Lower leg skin (tissue), 4 donors: ENCODE measurements at places on chromosomes 2 and 18. TPM values are rescaled to one million over a fixed set of nuclear protein-coding genes. Genes with fewer than 3 reads are reported as not detected.

- no peak for DNase-seq
Observed at GRCh38 chr2:262117-262516, 1.7 kb downstream of the SH3YL1 start.

The GKN1 gene
- not detected for total RNA-seq

GRCh38 chr2:41580806-41581205 is 467.0 kb upstream of the PKDCC start:
- DNase-seq = no peak

DNA sequence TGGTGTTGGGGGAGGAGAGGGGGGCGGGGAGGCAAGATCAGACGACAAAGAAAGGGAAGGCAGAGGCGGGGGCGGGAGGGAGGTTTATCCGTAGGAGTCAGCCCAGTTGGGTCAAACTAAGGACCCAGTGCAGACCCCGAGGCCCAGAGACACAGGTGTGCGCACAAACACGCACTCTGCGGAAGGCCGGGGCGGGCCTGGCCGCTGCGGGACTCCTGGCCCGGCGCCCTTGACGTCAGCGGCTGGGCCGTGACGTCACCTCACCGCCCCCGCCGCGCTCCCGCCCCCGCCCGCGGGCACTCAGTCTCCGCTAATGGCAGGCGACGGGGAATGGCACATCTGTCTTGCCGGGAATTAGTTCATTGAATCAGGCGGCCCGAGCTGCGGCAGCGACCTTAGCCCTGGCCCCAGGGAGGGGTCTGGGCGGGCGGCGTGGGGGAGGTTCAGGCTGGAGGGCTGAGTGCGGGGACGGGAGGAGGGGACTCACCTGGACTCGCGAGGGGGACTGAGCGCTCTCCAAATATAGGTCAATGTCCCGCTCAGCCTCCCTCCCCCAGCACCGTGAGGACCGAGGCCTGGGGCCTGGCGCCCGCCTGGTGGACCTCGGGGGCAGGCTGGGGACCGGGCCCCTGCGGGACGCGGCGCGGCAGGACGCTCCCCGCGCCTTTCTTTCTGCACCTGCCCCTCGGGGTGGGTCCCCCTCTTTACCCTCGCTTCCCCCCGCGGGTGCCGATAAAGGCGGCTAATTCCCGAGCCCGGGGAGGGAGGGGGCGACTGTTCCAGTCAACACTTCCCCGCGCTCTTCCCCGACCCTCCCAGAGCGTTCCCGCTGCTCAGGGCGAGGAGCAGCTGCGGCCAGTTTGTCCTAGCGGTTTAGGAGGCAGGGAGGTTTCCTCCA is 15.5 kb upstream of the ECEL1 start:
- DNase-seq = no peak

The SNED1 gene
- 9.0 TPM for total RNA-seq

The POTEJ gene
- not detected for total RNA-seq

The ASPRV1 gene
- 951 TPM for total RNA-seq

The YPEL5 gene
- total RNA-seq = 80.4 TPM

DNA sequence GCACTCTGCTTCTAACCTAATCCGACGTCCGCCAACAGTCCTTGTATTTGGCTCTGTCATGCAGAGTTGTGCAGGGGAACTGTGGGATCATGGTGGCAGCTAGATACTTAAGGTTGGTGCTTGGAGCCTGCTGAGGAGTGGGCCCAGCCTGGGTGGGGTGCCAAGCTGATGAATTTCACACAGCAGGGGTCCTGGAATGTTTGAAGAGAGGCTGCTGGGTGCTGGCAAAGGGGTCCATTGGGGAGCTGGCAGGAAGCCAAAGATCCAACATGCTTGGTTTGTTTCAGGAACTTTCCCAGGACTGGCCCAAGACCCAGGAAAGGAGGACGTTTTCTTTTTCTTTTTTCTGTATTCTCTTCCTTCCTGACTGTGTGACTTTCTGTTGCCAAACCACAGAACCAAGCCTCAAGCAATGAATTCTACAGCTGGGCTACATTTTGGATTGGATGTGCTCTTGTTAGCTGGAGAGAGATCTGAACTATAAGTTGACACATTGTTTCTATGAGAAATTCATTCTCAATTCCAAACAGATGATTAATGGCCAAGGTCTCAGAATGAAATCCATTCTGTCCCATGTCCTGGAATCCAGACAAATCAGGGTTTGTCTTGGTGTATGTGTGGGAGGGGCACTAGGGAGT is 49.9 kb downstream of the DHRS9 start:
- no peak for DNase-seq

The PKP4 gene
- total RNA-seq = 40.3 TPM

The GYPC gene
- 24.6 TPM for total RNA-seq

DNA sequence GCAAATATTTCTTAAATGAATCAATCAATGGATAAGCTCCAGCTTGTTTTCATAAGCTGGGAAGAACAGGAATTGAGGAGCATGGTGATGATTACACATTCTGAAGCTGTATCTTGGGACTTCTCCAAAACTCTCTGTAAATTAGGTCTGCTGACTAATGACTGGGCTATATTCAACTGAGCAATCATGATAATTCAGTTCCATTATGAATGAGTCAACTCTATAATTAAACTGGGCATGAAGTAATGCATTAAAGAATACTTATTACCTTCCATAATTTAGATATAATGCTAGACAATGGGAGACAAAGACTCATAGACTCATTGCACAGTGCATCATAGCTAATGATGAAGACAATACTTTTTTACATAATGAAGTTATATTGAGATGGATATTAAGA is 207.4 kb downstream of the CBLN2 start:
- no peak for DNase-seq

DNA sequence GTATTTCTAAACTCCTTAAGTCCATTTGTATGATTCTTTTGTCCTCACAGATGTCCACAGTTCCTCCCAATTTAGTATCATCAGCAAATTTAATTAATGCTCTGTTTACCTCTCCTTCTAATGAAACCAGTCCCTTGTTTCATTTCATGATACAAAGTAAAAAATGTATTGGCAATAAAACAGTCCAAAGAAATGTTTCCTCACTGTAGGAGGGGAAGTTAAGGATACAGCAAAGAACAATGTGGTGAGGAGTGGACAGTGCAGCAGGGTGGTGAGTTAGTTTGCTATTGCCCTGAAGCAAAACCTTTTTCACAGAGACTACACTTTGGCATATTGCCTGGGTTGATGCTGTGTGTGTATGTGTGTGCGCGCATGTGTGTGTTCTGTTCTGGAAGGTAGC is 401.5 kb downstream of the ARHGAP15 start:
- no peak for DNase-seq

DNA sequence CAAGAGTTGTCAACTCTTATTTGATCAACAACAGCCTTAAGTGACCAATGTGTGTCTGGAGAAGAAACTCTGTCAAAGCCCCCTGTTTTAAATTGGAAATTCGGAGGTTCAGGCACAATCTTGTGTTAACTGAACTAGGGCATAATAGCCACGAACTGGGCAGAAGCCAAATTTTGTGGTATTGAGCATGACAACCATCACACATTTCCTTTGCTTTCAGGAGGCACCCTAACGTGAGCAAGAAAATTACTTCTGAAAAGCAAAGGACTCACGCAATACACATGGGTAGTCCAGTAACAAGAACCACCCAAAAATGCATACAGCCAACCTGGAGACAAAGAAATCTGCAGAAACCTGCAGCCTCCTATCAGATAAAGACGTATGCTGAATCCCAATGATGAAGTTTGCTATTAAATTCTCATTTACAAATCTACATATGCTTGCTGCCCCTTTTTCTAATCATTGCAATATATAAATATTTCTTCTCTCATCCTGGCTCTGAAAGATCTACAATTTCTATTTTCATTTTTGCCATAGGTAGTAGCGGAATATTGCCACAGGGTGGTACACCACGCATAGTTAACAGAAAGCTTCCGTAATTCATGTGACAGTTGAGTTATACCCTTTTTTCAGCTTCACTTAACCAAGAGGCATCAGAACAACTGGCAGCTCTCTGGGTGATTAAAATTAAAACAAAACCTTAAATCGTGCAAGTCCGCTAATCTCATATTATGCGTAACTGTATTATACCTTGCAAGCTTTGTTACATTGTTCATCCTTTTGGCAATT is 495.8 kb downstream of the NRXN1 start:
- no peak for DNase-seq

DNA sequence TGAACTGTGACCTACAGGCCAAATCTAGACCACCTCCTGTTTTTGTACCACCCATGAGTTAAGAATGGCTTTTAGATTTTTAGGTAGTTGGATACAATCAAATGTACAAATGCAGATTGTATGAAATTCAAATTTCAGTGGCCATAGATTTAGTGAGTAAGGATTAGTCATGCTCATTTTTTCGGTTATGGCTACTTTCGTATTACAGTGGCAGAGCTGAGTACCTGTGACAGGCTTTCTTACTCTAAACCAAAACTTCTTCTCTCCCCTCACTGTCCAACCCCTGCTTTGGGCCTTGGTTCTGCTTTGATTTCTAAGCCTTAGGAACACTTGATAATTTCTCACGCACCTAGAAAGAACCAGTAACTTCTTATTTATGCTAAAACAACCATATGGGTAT is 82.1 kb downstream of the CDC42EP3 start:
- DNase-seq = no peak

DNA sequence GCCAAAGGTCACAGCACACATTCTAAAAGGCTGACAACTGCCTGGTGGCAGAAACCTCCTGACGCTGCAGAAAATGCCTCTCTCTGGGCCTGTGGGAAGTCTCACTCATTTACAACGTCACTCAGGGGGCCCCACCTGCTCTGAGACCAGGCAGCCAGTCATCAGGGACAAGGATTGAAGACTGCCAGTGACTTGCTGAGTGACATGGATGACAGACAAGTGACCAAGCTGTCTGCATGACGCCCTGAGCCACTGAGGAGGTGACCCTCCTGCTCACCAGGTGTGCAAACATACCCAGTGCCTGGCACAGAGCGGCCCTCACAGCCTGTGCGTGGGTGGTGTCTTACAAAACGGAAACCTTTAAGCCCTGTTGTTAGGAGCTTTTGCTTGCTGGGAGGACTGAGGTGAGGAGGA is 392.4 kb downstream of the TNS1 start:
- no peak for DNase-seq

GRCh38 chr18:34773961-34774766 is 64.1 kb downstream of the DTNA start:
- no peak for DNase-seq

GRCh38 chr2:178917555-178917954 is 110.3 kb upstream of the TTN start:
- no peak for DNase-seq

- no peak for DNase-seq
Observed at GRCh38 chr18:63312737-63313395, 6.7 kb downstream of the BCL2 start.

GRCh38 chr18:76643996-76644395 is 149.0 kb upstream of the ZNF516 start:
- DNase-seq = no peak

- no peak for DNase-seq
Observed at GRCh38 chr2:168320267-168320666, 72.9 kb upstream of the STK39 start.

DNA sequence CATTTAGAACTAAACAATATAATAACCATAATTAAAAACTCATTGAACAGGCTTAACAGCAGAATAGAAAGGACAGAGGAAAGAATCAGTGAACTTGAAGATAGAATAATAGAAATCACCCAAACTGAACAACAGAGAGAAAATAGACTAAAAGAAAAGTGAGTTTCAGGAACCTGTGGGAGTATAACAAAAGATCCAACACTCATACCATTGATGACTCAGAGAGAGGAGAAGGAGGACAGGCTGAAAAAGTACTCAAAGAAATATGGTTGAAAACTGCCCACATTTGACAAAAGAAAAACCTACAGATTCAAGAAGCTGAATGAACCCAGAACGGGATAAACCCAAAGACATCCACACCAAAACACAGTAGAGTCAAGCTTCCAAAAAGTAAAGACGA is 54.2 kb upstream of the FMNL2 start:
- DNase-seq = no peak

The TM4SF20 gene
- total RNA-seq = not detected

- no peak for DNase-seq
Observed at GRCh38 chr2:29246383-29247300, 131.4 kb downstream of the CLIP4 start.
